SW 1271 (cell line): ENCODE measurements at places on chromosomes 12 and 14.

GRCh38 chr14:72451054-72451972 lies 442.6 kb downstream of the DPF3 start:
- DNase-seq, result no peak

- no peak for DNase-seq
These were observed 133.4 kb upstream of the GSC start for GRCh38 chr14:94903338-94903737.

DNA sequence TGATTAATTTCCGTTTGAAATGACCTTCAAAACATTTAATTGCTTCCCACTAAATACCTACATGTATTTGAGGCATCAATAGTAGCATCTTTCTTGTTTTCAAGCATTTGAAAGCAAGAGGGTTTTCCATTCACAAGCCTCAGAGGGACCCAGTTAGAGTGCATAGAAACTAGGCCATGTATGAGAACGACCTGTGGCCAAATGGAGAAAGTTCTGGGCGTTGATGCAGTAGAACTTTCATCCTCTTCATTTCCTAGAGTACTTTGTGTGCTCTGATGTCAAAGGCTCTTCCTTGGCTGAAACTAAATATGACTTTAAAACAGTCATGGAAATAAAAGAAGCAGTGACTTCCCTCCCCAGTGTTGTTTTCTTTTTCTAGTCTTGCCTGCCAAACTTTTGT lies 944 bp upstream of the DHRS7 start:
- DNase-seq, result no peak

- no peak for DNase-seq
These were observed 598.8 kb downstream of the SLC16A7 start for GRCh38 chr12:60194678-60195077.

DNA sequence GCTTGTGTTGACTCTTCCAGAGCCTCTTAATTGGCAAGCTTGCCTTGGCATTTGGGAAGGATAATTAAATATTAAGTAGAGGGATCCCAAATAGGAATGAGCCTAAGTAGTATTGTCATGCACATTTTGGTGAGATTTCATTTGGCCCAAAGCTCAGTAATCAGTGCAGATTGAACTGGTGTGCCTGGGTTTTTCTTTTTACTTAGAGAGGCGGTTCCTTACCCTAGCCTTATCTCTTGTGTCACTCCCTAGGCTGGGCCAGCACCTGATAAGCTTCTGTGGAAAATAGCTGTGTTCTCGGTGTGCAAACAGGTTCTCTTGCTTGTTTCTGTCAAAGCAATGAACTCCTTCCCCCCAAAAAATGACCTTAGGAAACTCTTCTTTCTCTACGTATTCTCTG lies 9.3 kb upstream of the B4GALNT3 start:
- DNase-seq, result no peak

GRCh38 chr12:75452675-75453330 lies 27.8 kb upstream of the GLIPR1 start:
- no peak for DNase-seq

DNA sequence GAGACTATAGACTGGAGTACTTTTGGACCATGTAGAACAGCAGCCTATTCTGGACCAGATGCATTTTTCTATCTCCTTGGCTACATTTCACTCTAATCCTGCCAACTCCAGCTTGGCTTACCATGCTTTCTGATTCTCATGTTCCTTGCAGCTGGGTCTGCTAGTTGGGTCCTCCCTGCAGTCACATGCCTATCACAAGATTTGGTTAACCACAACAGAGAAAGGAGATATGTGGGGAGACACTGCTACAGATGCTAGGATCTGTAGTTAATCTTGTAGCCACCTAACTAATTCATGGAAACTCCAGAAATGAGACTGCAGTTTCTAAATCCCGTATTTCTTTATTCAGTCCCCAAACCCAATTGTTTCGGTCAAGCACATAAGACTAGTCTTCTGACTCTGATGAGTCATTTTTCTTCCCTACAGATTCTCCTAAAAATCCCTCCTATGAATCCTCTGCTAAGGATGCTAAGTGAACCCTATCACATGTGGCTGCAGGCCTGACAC lies 410.6 kb downstream of the DAD1 start:
- no peak for DNase-seq

DNA sequence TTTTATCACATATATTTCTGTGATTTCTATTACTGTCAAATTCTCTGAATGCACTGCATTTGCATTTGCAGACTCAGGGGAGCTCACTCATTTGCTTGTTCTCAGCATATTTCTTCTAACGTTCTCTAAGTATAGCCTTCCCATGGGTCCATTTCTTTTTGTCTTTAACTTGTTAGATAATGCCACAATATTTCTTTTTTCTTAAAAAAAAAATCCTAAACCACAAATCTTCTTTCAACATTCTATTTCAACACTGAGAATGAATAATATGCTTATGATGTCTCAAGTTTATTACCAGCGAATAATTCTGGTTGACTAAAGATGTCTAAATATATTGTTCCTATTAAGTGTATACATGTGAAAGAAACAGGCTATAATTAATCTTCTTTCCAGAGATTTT lies 200.2 kb downstream of the ANO6 start:
- no peak for DNase-seq

- DNase-seq, result no peak
These were observed 26.8 kb downstream of the XRCC3 start for GRCh38 chr14:103688441-103688840.

GRCh38 chr12:109844091-109844490 lies 10.9 kb upstream of the TRPV4 start:
- no peak for DNase-seq

DNA sequence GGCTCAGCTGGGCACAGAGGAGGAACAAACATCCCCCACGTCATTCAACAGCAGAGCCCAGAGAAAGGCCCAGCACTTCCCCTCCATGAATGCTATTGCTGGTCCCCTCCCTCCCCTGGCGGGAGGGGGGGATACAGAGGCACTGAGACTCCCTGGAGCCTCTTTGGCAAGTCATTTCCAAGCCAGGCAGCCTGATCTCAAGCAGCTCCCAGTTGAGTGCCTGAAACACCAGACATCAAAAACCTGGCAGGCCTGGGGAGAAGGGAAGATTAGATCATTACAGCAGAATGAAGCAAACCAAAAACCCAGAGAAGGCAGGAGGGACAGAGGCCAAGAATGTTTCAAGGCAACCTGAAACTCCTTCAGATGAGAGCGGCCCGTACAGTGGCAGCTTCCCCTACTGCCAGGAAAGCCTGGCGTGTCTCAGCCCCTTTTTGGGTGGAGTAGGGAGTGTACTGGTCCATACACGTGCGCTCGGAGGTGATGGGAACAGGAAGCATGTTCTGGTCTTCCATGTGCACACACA lies 92.1 kb downstream of the LRRC74A start:
- DNase-seq, result no peak

DNA sequence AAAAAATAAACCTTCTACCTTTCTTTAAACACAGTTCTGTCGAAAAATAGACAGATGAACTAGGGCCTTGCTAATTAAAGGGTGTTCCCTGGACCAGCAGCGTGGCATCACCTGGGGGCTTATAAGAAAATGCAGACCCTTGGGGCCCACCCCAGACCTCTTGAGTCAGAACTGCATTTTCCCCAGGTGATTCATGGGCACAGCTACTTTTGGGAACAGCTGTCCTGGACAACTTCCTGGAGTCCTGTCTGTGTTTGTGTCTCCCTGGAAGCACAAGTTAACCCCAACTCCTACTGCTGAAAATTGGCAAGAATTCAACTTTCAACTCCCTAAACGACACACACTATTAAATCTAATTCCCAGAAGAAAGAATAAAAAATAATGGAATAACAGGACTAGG lies 17.8 kb downstream of the FBLN5 start:
- no peak for DNase-seq

- DNase-seq, result no peak
These were observed 72.0 kb downstream of the SMOC1 start for GRCh38 chr14:69951263-69951662.

DNA sequence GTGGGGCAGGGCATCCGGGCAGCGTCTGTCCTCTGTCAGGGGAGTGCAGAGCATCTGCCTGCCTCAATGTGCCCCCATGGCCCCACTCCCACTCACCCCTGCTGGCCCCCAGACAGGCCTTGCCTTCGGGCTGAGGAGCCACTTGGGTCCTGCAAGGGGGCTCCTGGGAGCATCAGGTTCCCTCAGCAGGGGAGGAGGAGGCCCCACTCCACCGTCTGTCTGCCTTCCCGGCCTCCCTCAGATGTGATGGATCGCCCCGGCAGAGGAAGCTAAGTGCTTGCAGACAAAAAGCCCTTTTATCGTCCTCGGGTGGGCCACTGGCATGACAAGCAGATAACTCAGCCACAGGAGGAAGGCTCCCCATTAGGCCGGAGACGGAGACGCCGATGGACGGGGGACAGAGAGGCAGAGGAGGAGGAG lies 35.1 kb downstream of the NCOR2 start:
- no peak for DNase-seq

GRCh38 chr14:105241641-105242040 lies 6.7 kb upstream of the BTBD6 start:
- DNase-seq, result no peak

GRCh38 chr14:75371297-75371696 lies 56.5 kb upstream of the JDP2 start:
- no peak for DNase-seq

DNA sequence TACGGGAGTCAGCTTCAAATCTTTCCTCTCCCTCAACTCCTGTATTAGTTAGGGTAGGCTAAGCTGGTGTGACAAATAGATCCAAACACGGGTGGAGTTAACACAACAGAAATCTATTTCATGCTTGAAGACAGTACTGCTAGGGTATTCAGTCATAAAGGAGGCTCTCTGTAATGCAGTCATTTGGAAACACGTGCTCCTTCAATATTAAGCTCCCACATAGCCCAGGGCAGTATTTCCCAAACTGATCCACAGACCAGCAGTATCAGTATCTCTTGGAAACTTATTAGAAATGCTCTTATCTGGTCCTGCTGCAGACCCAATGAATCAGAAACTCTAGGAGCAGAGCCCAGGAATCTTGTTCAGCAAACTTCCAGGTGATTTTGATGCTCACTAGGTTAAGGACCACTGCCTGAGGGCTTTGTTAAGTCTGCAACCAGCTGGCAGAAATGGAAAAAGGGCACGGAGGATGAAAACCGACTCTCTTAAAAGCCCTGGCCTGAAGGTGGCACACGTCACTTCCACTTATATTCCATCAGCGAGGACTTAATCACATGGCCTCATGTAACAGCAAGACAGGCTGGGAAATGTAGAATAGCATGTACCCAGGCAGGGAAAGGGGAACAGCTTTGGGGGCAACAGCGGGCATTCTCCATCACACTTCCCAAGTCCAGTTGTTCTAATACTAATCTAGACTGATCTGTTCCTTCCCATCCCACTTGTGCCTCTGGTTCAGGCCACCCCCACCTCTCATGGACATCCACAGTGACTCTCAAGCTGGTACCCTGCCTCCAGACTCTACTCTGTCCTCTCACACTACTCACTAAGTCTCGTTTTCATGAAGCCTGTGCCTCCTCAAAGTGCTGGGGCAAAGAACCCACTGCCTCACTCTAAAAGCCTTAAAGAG lies 38.2 kb upstream of the RIC8B start:
- DNase-seq, result no peak

- DNase-seq, result no peak
These were observed 415.6 kb downstream of the MDGA2 start for GRCh38 chr14:47259796-47260195.

DNA sequence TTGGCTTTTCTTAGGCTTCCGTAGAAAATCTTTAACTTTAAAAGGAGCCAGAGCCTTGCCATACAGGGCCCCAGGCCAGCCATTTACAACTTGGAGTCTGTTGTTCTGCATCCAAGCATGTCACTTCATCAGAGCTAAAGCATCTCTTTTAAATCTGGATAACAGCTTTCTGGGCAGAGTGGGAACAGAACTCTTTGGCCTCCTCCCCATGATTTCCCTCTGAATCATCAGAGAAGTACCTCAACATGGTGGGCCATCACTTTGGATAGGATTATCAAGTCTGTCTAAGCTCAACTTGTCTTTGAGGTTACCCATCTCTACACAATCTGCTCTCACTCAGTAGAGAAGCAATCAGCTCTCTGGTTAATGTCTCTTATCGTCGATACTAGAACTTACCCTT lies 170.9 kb downstream of the SLC6A15 start:
- DNase-seq, result no peak
